ENCODE measurements at places on chromosomes 16 and 17.

DNA sequence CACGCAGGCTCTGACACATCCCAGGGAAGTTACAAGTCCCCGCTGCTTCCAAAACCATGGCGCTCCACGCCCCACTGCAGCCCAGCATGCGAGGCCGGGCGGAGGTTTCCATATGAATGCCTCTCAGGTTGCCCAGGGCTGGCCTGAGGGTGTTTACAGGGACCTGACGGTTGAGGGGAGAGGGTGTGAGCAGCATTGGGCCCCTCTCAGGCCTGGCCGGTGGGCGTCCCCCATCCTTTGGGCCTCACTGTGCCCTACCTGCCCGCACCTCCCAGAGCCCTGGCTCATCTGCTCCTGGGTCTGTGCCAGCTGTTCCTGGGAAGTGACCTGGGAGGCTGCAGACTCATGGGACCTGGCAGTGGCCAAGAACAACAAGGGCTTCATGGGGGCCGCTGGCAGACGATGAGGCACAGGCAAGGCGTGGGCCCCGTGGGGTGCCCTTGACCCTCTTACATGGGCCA, 173.5 kb downstream of the C16orf95 start:
- DNase-seq = no peak

GRCh38 chr16:84650062-84650991, 2.0 kb downstream of the KLHL36 start:
- peak; percentile 95 for DNase-seq

- DNase-seq = peak; percentile 21
Measured at GRCh38 chr17:7834542-7834956, 532 bp downstream of the KDM6B start.

DNA sequence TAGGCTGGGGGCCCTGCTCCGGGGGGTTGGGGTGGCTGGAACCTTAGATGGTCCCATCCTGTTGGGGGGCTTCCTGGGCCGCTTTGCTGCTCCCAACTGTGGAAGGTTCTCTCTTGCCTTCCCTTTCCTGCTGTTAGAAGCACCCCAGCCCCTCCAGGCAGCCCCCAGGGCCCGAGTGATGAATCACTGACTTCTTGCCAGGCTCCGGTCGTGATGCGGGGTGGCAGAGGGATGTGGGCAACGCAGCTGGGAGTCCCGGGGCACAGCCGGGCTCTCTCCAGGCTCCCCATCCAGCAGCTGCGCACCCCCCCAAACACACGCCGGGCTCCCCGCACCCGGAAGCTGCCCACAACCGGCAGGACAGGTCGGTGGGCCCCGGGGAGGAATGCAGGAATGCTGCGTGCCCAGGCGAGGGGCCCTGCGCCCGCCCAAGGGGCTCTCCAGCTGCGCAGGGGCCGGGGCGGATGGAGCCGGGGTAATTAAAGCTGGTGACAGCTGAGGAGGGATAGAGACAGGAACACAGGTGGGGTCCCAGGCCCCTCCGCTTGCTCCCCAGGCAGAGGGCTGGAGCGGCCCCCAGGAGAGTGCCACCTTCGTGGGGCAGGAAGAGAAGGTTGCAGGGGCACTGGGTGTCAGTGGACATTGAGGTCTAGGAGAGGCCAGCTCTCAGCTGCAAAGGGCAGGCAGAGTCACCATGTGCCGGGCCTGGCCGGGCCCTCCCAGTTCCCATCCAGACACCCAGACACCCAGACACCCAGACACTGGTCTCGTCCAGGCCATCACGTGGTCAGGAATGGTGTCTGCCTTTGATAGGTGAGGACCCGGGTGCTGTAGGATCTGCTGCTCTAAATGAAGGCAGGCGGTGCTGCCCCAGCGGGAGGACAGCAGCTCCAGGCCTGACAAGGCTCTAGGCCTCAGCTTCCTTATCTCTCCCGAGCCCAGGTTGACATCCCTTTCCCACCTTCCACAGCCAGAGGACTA, 15.0 kb upstream of the SLC38A10 start:
- DNase-seq = no peak

DNA sequence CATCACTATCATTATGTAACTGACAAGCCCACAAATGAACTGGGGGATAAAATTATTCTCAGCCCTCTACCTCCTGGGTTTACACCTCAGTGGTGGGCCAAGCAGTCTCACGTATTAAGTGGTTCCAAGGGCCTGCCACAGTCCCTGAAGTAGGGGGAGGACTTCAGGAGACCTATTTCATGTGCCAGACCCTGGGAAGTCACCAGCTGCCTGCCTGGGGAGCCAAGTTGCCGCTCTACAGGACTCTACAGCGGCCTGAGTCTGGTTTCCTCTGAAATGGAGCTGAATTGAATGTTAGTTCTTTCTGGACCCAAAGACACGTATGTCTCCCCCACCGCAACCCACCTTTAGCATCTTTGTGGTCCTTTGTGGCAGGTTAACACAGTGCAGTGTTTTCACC, 187.0 kb downstream of the IRX3 start:
- no peak for DNase-seq

GRCh38 chr17:67461876-67462275, 84.8 kb downstream of the PITPNC1 start:
- DNase-seq = no peak

DNA sequence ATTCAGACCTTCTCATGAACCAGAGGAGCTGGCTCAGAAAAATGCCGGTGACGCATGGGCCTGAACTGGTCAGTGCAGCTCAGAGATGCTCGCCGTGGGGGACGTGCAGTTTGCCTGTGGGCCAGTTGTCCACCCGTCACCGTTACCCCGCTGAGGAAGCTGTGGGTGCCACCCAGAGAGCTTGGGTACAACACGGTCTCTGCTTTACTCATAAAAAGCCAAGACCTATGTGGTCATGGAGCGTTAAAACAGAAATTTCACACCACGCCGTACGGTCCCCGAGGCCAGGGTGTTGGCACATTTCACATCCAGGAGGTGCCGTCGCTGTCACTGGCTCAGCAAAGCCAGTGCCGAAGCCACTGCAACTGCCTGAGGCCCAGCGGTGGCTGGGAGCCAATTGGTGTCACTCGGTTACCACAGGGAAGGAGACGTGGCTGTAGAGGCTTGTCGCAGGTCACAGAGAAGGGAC, 120.9 kb downstream of the METRNL start:
- no peak for DNase-seq

DNA sequence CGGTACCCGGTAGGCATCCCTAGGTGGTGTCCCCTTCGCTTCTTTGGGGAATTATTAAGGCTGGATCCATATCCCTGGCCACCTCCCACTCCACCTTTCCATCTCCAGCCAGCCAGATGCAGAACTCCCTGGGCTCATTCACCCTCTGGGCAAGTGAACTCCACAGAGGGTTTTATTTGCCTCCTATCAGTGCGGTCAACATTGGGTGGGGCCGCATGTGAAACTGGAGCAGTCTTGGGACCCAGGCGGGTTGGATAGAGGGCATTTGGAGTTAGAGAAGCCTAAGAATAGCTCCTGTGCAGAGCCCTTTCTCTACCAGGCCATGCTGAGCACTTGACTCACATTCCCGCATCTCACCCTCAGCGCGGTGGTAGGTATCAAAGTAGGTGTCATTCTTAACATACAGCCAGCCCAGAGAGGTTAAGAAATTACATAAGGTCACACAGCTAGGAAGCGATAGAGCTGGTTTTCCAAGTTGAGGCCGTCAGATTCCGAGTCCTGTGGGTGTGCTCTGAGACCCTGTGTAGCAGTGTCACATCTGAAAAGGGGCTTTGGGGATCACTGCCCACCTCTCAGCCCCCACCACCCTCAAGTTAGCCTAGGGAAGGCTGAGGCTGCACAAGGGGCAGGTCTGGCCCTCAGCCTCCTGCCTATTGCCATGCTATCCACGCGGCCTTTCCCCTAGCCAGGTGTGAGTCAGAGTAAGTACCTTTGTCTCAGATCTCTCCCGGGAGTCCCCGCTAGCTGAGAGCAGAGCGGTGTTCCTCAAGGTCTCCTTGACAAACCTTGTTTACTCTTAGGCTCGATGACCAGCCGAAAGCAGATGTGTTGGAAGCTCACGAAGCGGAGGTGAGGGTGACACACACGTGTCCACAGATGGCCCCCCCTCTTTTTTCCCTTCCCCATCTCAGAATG, 26.9 kb upstream of the LGALS9 start:
- no peak for DNase-seq
